ENCODE measurements at places on chromosomes 1 and 21.

DNA sequence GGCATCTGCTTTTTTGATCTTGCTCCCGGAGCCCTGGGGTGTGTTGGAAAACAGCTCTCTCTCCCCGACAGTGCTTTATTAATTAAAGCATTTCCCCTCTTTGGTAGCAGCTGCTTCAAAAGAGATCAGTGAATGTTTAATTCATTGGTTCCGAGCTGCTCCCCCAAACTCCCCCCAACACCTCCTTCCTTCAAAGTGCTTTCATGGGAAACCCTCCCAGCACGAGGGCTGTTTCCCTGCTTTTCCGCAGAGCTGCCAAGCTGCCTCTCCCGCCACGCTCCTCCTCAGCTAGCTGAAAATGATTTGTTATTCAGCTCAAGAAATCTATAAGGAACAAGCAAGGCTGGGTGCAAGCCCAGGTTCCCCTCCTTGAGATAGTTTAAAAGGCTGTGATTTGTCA lies 40.0 kb upstream of the DISP3 start:
- no peak for DNase-seq

DNA sequence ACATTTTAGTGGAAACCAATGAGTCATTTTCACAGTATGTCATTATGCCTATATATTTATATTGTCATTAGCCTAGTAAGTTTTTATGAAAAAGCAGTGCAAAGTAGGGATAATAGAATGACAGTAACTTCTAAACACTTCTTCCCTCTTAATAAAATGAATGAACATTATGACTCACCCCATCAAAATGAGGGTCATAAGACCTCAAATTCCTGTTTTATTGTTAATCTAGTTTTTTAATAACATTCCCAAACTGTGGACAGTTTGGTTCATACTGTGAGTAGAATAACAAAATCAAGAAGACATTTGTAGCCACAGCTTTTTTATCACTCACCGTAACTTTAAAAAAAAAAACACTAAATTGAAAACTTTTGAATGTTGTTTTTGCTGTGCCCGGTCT lies 160.5 kb downstream of the LRRC40 start:
- no peak for DNase-seq

DNA sequence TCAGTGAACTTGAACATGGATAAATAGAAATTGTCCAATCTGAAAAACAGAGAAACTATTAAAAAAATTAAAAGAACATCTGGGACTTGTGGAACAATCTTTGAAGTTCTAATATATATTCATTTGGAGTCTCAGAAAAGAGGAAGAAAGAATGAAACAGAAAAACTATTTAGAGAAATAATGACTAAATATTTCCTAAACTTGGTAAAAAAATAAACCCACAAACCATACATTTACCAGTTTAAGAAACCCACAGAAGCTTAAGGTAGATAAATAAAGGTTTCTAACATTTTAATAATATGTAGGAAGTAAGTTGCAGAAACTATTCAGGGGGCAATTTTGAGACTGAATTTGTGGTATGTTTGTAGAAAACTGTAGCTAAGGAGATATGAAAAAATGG lies 437.8 kb downstream of the PTBP2 start:
- DNase-seq: no peak

DNA sequence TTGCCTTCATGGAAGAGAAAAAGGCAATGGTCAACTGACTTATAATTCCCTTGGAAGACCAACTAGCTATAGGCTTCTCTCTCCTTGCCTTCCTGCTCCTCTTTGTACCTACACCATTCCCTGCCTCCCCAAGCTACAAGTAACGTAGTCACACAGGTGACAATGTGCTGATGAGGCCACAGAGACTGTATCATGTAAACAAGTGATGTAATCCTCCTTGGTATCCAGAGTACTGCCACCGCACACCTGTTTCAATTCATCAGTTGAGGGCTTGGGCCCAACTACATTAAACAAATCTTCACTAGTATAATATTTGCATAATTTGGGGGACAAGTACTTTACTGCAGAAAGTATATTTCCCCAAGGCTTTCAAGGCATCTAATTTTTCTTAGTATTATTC lies 76.4 kb upstream of the SCYL3 start:
- DNase-seq: no peak

DNA sequence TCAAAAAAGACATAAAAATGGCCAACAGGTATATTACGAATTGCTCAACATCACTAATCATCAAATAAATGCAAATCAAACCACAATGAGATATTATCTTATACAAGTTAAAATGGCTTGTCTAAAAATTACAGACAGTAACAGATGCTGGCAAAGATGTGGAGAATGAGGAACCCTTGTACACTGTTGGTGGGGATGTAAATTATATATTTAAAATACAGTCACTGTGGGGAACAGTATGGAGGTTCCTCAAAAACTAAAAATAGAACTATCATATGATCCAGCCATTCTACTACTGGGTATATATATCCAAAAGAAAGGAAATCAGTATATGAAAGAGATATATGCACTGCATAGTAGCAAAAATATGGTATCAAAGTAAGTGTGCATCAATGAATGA lies 1037.2 kb upstream of the B3GALT2 start:
- no peak for DNase-seq

DNA sequence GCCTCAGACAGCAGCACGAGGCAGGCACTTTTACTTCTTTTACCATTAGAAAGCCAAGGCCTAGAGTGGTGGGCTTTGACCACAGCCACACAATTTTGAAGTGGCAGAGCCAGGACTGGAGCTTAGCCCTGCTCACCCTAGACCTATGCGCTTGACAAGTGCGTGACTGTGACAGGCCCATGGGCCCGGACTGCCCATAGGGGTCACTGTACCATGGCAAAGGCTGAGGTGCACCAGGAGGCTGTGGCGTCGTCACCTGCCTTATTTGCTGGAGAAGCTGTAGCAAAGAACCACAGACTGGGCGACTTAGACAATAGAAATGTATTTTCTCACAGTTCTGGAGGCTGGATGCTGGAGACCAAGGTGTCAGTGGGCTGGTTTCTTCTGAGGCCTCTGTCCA lies 2.6 kb upstream of the TMEM82 start:
- DNase-seq: no peak

GRCh38 chr1:33021567-33022431 lies 14.9 kb downstream of the AK2 start:
- no peak for DNase-seq

DNA sequence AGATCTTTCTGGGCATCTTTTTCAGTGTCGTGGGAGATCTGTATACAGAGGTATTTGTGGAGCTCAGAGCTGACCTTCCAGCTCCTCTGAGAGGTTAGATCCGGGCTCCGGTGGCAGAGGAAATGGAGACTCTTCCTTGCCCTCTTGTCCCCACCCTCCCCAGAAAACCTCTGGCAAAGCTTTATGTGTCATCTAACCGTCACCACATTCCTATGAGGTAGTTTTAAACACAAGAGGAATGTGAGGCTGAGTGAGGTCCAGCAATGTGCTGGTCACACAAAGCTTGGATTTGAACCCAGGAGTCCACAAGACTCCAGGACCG lies 1.2 kb downstream of the CD160 start:
- no peak for DNase-seq

GRCh38 chr1:5910666-5911065 lies 81.6 kb downstream of the NPHP4 start:
- DNase-seq: no peak

- peak; percentile 39 for DNase-seq
These were observed 8.4 kb upstream of the NPHP4 start for GRCh38 chr1:6000444-6001288.

GRCh38 chr1:23914921-23915320 lies 1.8 kb upstream of the CNR2 start:
- DNase-seq: no peak

- DNase-seq: no peak
These were observed 46.4 kb upstream of the RAB3GAP2 start for GRCh38 chr1:220318673-220319072.

DNA sequence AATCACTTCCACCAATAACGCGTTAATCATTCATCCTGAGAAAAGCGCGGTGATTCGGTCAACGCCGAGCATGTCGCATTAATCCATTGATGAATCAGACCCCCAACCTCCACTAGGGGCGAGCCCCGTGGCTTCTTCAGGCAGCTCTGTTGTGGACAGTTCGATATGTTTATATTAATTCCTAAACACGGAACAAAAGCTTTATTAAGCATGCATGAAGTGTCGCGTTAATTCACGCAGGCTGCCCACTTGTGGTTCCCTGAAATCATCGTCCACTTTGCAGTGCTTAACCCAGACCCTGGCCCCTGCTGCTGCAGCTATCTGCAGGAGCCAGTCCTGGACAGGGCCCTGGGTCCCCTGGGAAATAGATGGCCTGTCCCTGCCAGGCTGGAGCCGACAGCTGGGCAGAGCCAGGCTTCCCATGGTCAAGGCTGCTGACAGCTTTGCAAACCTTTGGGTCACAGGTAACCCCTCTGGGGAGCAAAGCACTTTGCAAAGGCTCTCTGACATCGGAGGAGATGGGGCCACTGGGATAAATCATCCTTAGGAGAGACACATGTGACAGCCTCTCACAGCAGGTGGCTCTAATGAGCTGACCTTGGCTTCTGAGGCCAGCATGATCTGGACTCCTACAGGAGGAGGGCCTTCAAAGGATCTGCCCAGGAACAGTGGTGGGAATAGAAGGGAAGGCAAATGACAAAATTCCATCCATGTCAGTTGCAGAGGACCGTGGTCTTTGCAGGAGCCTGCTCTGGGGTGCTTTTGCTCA lies 137.0 kb upstream of the AJAP1 start:
- DNase-seq: no peak

GRCh38 chr1:234780112-234780511 lies 170.1 kb upstream of the IRF2BP2 start:
- DNase-seq: no peak

- no peak for DNase-seq
These were observed 695 bp upstream of the ALG14 start for GRCh38 chr1:95073446-95073845.

DNA sequence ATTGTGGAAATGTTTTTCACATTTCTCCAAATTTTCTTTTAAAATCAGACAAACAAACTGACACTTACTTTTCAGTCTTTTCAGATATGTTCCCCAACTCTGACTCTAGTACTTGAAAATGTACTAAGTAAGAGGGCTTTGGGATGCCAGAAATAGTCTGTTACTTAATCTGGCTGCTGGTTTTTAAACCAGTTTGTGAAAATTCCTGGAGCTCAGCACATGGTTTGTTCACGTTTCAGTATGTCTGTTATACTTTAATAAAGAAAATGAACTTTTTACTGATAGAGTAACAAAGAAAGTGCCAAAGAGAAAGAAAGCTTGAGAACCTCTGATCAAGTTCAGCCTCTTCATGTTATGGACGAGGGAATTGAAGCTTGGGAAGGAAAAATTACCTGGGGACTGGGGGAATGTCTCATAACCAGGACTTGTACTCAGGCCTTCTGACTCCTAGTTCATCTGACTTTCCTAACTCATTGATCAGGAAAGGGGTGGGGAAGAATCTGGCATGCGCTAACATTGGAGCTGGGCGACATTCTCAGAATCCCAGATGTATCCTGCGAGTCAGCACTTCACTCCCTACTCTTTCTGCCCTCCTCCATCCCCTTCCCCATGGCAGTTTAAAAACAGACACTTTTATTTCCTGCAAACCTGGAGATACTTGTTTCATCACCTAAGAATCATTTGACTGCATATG lies 30.8 kb upstream of the DNAJC6 start:
- DNase-seq: no peak

DNA sequence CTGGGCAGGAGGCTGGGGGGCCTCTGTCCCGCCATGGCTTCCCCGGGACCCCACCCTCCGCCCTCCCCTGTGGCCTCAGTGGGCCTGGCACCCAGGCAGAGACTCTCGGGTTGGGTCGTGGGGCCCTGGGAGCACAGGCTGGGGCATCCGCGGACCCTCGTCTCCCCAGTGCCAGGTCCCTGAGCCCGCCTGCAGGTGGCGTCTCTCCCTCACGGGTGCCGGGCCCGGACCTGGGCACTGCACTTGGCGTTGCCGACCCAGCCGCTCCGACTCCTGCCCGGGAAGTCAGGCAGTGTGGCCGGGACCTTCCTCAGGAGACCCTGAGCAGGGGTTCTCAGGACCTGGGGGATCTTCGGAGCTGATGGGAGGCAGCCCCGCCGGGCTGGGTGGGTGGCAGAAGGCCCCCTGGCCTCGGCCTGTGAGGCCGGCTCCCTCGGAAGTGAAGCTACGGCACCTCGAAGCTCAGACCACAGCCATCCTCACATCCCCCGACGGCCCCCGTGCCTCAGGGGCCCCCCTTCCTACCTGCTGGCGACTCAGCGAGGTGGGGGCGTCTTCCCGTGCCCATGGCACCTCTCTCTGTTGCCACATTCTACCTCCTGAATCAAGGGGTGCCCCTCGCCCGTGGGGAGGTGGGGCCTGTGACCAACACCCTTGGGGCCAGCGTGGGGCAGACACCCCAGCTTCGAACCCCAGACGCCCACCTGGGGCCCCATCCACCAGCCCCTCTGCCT lies 6.4 kb upstream of the C1orf159 start:
- peak; percentile 87 for DNase-seq

- DNase-seq: no peak
These were observed 5.3 kb upstream of the ID3 start for GRCh38 chr1:23564529-23565122.

DNA sequence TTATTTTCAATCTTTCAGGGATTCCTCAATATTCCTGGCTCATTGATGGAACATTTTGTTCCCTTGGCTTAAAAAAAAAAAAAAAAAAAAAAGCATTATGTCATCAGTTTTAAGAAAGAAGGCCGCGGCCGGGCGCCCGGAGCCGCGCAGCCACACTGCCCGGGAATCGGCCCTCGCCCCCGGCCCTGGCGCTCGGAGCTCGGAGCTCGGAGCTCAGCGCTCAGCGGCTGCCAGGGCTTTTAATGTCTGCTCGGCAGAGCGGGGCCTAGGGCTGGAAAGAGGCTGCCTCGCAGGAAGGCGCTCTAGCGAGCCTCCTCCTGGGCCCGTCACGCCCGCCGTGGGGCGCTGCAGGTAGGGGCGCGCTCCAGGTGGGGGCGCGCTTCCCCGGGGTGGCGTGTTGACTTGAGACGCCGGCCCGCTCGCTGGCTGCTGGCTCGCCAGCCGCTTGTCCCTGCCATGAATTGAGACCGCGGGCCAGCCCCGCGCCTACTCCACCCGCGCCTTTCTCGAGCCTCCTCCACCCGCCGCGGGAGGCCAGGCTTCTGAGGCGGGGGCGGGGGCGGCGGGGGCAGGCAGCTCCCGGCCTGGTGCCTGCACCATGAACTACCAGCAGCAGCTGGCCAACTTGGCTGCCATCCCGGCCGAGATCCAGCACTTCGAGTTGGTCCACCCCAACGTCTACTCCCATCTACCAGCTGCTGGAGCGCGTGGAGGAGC lies 5.4 kb upstream of the TDRD5 start:
- DNase-seq: peak; percentile 79

- DNase-seq: peak; percentile 39
These were observed 17.3 kb upstream of the SELENON start for GRCh38 chr1:25782608-25783201.

DNA sequence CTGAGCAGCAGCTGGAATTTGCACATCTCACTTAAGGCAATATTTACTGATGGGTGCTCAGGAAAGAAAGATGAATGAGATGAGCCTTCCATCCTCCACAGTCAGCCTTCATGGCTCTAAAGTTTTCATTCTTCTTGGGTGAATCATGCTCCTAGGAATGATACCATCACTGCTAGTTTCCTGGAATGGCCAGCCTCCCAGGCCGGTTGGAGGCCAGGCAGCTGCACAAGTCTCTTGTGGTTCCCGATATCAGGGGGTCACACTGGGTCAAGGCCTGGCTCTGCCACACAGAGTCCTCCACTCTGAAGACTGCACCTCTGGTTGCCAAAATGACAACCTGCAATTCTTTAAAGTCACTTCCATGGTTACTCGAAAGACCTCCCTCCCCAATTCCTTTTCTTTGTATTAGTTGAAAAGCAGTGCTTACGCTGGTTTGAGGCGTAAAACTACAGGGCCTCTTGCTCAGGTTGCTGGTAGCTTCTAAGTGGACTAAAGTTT lies 46.2 kb upstream of the PALMD start:
- peak; percentile 79 for DNase-seq

GRCh38 chr1:246445503-246445902 lies 61.6 kb downstream of the SMYD3 start:
- no peak for DNase-seq

Measured in right cardiac atrium (tissue), 5 donors.